Activated T-helper 2 cell treated with anti-CD3 and anti-CD28 coated beads, Interferon-gamma antibody, Interleukin-2, Interleukin-4, amounts not matched to agents 10 μg/mL and 5 μg/mL and 100 μg/mL, durations not matched to agents 14 hours and 24 hours and 36 hours (primary cell): ENCODE measurements at places on chromosomes 6 and 20. TPM values are rescaled to one million over a fixed set of nuclear protein-coding genes. Genes with fewer than 3 reads are reported as not detected.
A peak's percentile ranks its signal among the peaks of the same experiment; 100 is the strongest.

L3MBTL1 gene
- 10.5 and 13.8 TPM in 2 replicates for total RNA-seq

ISM1 gene
- total RNA-seq = 3.9 and 4.0 TPM in 2 replicates

RNF217 gene
- 2.2 and 3.1 TPM in 2 replicates for total RNA-seq

ZNF451 gene
- total RNA-seq = 57.7 and 60.3 TPM in 2 replicates

TTLL9 gene
- not detected in 2 replicates for total RNA-seq

C6orf120 gene
- total RNA-seq = 18.9 and 19.6 TPM in 2 replicates

TDRD6 gene
- not detected in 2 replicates for total RNA-seq

KCNK17 gene
- total RNA-seq = not detected in 2 replicates

COL21A1 gene
- total RNA-seq = not detected in 2 replicates

BLOC1S5 gene
- total RNA-seq = 21.2 and 25.4 TPM in 2 replicates

EBF4 gene
- 6.0 and 10.5 TPM in 2 replicates for total RNA-seq

COX7A2 gene
- 529 and 542 TPM in 2 replicates for total RNA-seq

- peak; percentile 34 for DNase-seq
Observed at GRCh38 chr20:63290677-63291472, 2.1 kb upstream of the COL20A1 start.

- no peak for DNase-seq
Observed at GRCh38 chr6:10019851-10020250, 395.0 kb downstream of the TFAP2A start.

DNA sequence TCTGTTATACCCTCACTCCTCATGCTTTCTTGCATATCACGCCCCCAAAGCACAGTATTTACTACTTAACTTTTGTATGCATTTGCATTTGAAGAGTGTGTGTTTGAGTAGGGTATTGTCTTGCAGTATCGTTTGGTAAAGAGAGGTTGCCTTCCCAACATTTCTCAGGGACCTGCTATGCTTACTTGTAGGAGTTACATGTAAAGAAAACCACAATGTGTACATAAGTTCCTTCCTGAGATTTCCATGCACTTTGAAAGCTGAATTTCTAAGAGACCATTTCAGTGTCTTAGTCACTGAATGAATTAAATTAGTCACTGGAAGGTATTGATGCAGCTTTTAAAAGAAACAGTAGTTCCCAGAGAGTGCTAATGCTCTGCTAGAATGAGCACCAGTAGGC, 159.3 kb upstream of the LAMA2 start:
- DNase-seq = no peak

DNA sequence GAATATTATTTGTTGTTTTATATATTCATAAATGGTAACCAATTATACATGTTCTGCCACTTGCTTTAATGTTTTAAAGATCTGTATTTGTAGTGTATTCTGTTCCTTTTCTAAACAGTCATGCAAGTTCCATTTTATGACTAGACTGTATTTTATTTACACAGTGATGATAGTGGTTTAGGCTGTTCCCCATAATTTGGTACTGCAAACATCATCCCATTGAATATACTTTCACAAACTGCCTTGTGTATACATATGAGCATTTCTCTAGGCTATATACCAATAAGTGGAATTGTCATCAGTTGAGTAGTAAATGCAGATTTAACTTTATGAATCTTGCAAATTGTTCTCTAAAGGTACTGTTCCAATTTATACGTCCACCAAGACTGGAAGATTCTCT, 738.0 kb downstream of the EPHA7 start:
- no peak for DNase-seq

DNA sequence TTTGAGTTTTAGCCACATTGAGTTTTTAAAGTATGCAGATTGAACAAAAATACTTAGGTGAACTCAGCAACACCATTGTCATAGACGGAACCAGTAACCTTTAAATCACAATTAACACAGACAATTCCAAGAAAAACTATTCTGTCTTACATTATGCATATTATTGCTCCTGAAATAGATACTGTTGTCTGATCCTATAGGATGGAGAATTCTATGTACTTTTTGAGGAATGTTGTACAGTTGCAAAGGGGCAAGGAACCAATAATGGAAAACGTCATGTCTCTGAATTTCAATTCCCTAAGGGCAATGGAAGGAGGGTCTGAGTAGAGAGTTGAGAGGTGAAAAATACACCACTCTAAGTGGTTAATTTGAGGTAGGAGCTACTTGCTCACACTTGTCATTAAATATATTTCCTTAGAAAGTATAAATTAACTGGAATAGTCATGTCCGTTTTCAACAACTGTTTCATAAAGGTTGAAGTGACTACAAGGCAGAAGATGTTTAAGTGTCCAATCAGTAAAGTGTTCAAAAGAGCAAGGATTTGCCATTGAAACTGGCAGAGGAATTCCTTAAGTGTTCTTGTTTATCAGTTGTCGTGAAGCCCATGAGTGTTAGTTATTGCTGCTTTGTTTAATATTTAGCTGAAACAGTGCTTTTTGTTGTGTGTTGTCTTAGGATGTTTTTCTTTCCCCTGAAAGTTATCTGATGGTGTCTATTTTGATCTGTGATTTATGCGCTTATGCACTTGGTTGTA, 1.3 kb downstream of the NKAIN2 start:
- DNase-seq = no peak

DNA sequence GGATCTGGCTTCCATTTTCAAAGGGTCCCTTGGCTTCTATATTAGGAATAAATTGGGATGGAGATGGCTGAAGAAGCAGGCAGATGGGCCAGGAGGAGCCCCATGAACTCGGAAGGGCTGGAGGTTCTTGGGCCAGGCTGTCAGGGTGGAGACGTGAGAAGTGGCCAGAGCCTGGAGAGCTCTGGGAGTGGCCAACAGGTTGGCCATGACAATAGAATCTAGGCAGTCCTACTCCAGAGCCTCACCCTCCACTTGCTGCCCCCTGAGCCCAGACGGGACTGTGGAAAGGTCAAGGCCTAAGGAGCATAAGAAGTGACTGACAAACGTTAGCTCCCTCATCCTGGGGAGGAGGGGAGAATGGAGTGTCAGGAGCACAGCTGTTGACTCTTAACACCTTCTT, 62.1 kb downstream of the STK35 start:
- DNase-seq = no peak

- DNase-seq = no peak
Observed at GRCh38 chr6:159772196-159772595, 10.4 kb downstream of the ACAT2 start.

GRCh38 chr6:3471286-3471685, 14.4 kb upstream of the SLC22A23 start:
- DNase-seq = no peak

- no peak for DNase-seq
Observed at GRCh38 chr6:10999994-11000393, 44.1 kb downstream of the ELOVL2 start.

DNA sequence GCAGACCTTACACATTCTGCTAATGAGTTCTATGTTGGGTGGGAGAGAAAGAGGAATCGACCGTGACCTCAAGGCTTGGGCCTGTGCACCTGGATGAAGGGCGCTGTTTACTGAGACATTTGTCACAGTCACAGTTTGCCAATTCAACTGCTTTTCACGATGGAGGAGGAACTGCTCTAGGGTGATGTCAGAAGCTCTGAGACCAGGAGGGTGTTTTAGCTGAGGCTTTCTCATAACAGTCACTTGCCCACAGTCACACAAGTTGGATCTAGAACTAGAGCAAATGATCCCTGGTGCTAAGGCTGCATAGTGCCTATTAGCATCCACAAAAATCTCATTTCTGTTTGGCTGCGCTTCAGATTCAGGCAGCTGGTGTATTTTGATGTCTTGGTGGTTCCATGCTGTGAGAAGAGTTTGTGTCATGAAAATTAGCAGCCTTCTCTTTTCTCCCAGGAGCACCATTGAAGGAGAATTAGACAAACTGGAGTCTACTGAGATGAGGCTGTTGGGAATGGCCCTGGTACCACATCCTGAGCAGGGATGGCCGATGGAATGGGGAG, 83.3 kb upstream of the TGM3 start:
- DNase-seq = no peak

- no peak for DNase-seq
Observed at GRCh38 chr6:20830576-20830975, 296.3 kb downstream of the CDKAL1 start.

- no peak for DNase-seq
Observed at GRCh38 chr6:33492093-33492492, 37.7 kb downstream of the ZBTB9 start.

GRCh38 chr6:167806061-167806700, 20.5 kb upstream of the AFDN start:
- no peak for DNase-seq

DNA sequence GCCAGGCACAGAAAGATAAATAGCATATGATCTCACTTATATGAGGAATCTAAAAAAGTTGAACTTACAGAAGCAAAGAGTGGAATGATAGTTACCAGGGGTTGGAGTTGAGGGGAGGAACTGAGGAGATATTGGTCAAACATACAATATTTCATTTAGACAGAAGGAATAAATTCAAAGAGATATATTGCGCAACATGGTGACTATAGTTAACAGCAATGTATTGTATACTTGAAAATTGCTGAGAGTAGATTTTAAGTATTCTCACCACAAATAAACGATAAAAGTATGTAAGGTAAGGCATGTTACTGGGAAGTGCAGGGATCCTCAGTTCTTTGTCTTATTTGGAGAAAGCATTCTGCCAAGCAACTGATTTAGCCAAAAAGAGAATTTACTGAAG, 171.9 kb downstream of the LMBRD1 start:
- no peak for DNase-seq

DNA sequence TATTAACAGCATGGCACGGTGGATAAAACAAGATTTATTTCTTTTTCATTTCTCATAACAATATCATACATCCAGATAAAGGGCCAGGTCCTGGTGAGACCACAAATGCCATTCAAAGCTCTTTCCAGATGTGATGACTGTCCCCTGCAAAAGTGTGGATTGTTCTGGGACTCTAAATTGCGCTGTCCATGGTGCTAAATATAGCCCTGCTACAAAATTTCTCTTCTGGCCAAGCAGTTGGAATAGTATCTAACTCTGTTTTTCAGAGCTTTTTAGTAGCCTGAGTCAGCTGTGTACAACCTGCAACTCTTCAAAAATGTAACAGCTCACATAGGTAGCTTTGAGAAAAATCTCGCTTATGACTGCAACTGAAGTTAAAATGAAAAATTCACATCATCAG, 115.8 kb downstream of the MANEA start:
- DNase-seq = no peak

DNA sequence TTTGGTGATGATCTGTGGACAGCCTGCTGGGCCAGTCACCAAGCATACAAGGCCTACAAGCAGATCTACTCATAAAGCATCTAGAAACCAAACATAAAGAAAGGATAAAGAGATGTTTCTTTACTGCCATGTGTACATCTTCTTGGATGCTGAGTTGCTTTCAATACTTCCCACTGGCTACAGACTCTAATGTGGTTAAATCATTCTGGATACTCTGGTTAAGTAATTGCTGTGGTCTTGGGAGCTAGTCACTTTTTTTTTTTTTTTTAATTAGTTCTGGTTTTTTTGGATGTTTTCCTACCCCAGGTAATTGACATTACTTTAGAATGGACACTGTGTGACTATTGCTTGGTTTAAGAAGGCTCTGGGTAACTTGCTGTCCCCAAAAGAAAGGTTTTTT, 215.4 kb upstream of the RUNX2 start:
- DNase-seq = no peak

DNA sequence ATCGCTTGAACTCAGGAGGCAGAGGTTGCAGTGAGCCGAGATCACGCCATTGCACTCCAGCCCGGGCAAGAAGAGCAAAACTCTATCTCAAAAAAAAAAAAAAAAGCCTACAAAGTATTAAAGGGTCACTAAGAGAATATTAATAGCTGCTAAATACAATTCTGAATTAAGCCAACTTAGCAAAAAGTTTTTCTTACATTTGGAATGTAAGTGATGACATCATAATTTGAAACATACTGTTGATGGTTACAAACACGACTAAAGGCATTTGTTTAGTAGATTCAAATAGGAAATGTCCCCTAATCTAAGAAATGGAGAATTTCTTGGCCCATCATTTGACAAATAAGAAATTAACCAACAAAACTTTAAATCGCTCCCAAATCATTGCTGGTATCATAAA, 282.8 kb downstream of the RNGTT start:
- no peak for DNase-seq

DNA sequence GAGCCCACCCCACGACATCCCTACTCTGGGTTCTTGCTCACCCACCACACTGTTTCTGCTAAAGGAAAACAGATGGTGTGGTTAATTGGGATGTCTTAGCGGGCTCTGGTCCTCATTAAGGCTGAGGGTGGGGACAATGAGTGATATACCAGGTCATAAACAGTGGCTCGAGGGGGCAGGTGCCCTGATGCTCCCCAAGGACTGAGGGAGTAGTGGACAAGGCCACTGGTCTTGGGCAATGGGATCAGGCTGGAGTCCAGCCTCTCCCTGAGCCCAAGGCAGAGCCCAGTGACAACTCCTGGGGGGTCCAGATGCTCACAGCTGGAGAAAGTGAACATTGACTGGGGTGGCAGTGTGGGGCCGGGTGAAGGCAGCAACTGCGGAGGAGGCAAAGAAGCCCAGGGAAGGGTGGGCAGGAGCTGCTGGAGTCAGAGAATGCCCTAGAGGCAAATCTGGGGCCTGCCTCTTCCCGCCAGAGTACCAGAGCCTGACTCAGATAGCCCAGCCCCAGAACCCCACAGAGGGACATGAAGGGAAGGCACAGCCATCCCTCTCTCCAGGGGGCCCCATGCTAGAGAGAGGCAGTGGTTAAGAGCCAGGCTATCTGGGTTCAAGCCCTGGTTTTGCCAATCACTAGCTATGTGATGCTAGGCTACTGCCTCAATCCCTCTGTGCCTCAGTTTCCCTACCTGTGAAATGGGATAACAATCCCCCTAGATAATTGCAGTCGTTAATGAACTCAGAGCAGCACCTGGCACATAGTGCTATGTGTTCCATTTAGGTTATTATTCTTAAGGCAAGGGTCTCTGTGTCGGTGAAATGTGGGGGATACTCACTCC, 72.3 kb downstream of the MRPL14 start:
- no peak for DNase-seq

- no peak for DNase-seq
Observed at GRCh38 chr6:167799033-167799821, 27.5 kb upstream of the AFDN start.

GRCh38 chr20:3901028-3901705, 12.0 kb downstream of the PANK2 start:
- no peak for DNase-seq

DNA sequence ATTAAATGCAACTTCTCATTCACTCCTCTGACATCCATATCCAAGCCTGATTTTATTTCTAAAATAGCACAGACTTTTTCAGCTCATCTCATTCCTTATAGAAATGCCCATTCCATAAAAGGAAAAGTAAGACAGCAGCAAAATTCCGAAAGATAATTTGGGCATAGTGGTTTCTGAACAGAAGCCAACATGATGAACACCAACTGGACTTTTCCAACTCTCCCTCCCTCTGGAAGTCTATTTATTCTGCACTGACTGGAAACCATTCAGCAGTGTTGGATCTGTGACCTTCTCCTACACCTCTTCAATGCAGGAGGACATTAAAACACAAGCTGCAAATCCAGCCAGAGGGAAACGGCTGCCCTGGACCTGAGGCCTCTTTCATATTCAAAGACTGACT, 306.2 kb upstream of the NT5E start:
- DNase-seq = no peak
